Fibroblast of skin of right biceps (primary cell): ENCODE measurements at places on chromosomes 2 and 18.

DNA sequence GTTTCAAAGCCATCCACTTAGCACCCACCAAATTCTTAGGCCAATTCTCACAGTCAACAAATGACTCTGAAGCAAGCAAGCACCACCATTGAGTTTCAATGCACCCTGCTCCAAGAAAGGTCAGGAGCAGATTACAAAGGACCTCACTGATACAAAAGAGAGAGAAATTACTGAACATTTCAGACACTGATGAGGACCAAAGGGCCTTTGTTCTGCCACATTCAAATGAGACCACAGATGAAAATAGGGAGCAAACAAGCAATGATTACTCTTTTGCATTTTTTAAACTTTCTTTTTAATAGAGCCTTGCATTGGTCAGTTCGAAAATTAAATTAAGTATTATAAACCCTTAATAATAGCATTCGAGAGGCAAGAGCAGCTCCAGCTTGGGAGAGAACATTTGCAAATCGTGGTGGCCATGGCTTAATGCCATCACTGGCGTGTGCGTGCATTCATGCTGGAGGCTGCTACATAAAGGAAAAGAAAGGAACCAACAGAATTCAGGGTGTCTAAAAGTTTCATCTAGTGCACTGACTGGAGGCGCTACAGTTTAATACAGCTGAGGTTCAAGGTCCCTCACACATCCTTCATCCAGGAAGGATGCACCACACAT lies 87.5 kb downstream of the KLF7 start:
- no peak for DNase-seq

- no peak for DNase-seq
These were observed 56.5 kb upstream of the PXDN start for GRCh38 chr2:1800716-1801388.

DNA sequence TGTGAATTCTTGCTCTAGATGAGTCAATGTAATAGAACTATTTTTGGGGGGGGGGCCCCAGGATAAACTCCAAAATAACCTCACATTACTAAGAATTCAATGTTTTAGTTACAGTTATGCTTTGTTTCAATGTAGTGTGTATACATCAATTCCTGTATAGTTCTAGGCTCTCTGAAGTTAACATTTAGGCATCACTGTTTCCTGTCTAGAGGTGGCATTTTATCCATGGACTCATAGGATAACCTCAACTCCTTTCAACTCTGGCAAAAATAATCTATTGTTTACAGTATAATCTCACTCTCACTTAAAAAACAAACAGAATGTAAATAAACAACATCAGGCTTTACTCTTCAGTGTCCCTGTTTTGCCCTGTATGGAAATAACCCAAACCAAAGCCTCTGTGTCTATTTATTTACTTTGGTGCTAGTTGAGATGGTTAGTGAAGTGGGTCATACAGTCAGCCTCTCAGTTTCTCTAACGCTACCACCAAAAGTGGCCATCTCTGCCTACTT lies 79.3 kb upstream of the MMADHC start:
- no peak for DNase-seq

- no peak for DNase-seq
These were observed 13.7 kb upstream of the GAL3ST2 start for GRCh38 chr2:241762933-241763369.

DNA sequence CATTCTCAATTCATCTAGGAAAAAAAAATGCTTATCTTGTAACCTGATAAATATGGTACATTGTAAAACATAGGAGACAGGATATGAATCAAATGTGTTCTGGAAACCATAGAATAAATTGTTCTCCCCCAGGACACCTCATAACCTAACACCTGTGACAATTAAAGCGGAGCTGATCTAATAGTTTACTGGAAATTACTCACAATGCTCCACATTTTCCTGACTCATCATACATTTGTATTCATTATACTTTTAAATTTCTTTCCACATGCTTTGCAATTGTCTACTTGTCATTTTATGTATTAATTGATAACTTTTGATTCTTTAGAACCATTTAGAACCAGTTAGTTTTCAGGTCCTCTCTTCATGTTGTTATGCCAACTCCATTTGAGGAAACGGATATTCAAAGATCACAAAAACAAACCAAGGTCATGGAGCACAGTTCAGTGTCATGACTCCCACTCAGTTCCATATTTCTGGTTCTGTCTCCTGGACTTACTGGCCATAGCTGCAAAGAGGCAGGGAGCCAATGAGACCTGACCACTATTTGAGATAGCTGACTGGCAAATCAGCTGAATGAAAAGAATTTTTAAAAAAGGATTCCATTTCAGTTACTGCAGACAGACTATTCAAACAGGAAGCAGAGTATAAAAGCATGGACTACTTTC lies 128.5 kb downstream of the CALCRL start:
- peak; percentile 16 for DNase-seq
